ENCODE measurements at places on chromosomes 12 and 14.

GRCh38 chr12:12561371-12562015 is 1.2 kb downstream of the DUSP16 start:
- DNase-seq, result peak; percentile 50

GRCh38 chr12:106226884-106227640 is 20.8 kb downstream of the CKAP4 start:
- DNase-seq, result peak; percentile 34

DNA sequence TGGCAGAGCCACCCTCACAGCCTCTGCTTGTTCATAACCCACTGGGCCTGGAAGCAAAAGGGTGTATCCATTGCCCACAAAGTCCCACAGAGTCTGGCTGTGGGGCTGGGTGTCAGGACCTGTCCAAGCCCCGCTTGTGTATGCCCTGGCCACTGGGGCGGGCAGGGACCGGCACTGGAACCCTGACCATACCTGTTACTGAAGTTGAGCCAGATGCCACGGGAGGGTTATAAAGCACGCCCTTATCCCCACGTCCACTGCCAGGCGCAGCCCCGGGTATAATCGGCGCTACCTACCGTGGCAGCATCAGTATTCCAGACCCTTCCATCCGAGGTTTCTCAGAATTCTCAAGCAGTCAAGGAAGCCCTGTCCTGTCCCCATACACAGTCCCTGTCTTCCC is 40.8 kb downstream of the PHETA1 start:
- no peak for DNase-seq

DNA sequence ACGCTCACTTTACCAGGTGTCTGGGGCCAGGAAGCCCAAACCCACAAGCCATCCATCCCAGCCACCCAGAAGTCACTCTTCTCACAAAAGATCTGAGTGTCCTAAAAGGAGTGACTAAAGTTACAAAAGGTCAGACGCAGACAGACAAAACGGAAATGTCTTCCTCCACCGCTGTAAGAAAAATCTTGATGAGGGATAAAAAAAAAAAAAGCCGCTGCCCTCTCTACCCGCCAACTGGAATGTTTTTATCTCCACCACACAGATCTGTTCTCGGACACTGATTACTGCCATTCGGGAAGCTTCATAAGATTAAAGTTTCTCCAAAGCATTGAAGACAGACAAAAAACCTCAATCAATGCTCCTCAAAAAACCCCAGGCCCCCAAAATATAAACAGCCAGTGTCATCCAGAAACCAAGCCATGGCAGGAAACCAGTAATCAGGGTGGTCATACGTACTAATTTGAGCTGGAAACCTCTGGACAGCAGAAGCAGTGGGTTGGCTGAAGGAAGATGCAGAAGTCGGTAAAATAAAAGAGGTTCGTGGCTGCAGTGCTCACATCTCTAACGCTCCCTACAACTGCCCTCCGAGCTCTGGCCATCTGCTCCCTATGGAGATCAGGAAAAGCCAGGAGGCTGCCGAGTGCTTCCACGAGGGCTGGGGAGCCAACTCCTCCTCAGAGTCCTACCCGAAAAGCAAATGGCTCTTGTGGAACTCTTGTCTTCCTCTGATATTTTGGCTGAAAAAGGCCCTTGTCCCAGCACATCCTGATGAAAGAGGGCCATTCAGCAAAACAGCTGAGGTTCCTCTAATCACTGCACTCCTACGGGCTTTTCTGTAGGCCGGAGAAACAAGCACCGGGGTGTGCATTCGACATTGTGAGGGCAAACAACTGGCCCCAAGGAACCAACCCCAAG is 30.3 kb downstream of the SSH1 start:
- no peak for DNase-seq

GRCh38 chr14:92401561-92401960 is 78.6 kb downstream of the SLC24A4 start:
- no peak for DNase-seq

GRCh38 chr12:96034621-96035282 is 635 bp downstream of the LTA4H start:
- DNase-seq, result peak; percentile 9

DNA sequence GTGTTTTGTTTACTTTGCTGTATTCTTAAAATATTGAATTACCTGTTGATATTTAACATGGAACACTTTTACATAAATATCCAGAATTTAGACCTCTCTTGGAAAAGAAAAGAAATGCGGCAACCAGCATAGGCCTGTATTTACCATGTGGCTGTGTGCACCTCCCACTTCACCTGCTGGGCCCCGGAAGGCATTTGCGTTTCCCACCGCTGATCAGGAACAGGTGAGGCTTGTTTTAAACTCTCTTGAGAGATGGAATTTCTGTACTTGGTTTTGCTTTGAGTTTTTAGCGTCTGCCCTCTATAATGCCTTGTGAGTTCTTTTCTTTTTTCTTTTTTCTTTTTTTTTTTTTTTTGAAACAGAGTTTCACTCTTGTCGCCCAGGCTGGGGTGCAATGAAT is 124.2 kb downstream of the GLT1D1 start:
- DNase-seq, result no peak

DNA sequence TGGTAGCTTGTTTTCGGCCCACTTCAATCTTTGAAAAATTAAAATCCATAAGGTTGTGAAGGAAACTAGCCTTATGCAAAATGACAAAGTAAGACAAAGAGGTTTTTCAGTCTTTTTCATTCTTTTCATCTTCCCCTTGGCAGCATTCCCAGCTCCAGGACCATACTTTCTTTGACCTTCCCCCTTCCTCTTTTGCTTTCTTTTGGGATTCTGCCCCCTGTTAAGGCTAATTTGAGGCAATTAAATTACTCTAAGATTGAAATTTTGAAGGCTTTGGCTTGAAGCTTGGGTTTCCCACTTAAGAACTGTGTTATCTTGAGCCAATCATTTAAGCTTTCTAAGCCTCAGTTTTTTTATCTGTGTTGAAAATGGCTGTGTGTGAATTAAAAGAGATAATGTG is 124.9 kb downstream of the DACT1 start:
- DNase-seq, result no peak

Measured in neural crest cell (in vitro differentiated cells).